ENCODE measurements at places on chromosomes 16 and 17.

- DNase-seq = no peak
Observed at GRCh38 chr17:57260325-57261083, 4.2 kb downstream of the MSI2 start.

GRCh38 chr16:3650631-3651265, 3.7 kb upstream of the DNASE1 start:
- DNase-seq = no peak

GRCh38 chr17:47738178-47738577, 5.1 kb downstream of the TBX21 start:
- no peak for DNase-seq

DNA sequence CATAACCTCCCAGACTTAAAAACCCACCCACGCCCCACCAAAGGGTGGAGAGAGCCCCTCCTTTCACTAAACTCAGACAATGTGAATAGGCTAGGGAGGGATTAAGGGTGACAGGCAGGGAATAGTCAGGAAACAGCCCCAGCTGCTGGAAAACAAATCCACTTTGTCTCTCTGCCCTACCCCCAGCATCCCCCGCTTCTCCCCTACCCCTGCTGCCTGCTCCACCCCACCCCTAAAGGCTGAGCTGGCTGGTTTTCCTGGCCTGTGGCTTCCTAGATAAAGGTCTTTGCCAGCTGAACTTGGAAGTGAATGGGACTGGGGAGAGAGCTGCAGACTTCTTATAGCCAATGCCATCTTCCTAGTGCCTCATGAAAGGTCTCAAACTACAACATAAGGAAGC, 15.0 kb downstream of the CAVIN1 start:
- no peak for DNase-seq

- no peak for DNase-seq
Observed at GRCh38 chr17:63024716-63025115, 58.7 kb downstream of the TANC2 start.
